PC-3 (cell line): ENCODE measurements at places on chromosomes 2 and 18. TPM values are rescaled to one million over a fixed set of nuclear protein-coding genes. Genes with fewer than 3 reads are reported as not detected.
A peak's percentile ranks its signal among the peaks of the same experiment; 100 is the strongest.

- no peak overlapping the region for H3K27ac ChIP-seq
- peak; percentile 40 for DNase-seq
- H3K27me3 ChIP-seq = no peaks in the 10 kb centered on the region
- no peaks in the 10 kb centered on the region for H3K36me3 ChIP-seq
These were observed 16.8 kb upstream of the ALPI start for GRCh38 chr2:232438951-232439757.

GTF2A1L gene
- not detected in 2 replicates for total RNA-seq

DNA sequence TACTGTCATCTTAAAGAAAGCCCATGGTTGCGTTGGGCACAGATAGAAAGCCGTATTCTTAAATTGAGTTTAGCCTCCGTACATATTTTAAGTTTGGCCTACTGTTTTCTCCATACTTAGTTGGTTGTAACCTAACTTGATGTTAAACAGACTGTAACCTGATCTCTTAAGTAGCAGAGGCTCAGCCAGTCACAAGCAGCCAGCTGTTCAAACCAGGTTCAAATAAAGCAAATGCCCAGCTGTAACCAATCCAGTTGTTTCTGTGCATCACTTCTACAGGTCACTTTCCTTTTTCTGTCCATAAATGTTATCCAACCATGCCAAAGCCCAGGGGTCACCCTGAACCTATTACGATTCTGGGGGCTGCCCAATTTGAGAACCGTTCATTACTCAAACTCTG lies 10.0 kb upstream of the THADA start:
- no peak overlapping the region for H3K27ac ChIP-seq
- no peaks in the 10 kb centered on the region for H3K4me1 ChIP-seq
- no peaks in the 10 kb centered on the region for H3K27me3 ChIP-seq
- H3K36me3 ChIP-seq = no peaks in the 10 kb centered on the region
- peak; percentile 14 for DNase-seq

DNA sequence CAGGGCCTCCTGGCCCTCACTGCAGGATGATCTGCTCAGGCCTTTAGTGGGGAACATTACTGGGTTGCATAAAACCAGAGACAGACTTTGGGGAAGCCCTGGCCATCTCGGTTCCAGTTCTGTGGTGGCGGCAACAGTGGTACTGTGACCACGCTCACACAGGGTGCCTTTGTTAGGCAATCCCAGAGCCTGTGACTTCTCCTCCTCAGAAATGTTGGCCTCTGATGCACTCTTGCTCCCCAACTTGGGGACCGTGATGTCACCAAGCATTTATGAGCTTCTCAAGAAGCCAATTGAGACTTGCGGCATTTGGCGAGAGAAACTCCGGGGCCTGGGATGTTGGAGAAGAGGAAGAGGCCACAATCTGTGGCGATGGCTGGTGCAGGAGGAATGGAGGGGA lies 80.9 kb upstream of the PKDCC start:
- peaks cover 31% of the 10 kb centered on the region for H3K4me1 ChIP-seq
- no peaks in the 10 kb centered on the region for H3K27me3 ChIP-seq
- H3K36me3 ChIP-seq = no peaks in the 10 kb centered on the region
- H3K27ac ChIP-seq = no peak overlapping the region

- DNase-seq = no peak
- no peak overlapping the region for H3K4me3 ChIP-seq
- H3K27me3 ChIP-seq = no peaks in the 10 kb centered on the region
These were observed 100.5 kb upstream of the GLI2 start for GRCh38 chr2:120635146-120635545.

TMEM17 gene
- 1.6 and 2.9 TPM in 2 replicates for total RNA-seq

DNA sequence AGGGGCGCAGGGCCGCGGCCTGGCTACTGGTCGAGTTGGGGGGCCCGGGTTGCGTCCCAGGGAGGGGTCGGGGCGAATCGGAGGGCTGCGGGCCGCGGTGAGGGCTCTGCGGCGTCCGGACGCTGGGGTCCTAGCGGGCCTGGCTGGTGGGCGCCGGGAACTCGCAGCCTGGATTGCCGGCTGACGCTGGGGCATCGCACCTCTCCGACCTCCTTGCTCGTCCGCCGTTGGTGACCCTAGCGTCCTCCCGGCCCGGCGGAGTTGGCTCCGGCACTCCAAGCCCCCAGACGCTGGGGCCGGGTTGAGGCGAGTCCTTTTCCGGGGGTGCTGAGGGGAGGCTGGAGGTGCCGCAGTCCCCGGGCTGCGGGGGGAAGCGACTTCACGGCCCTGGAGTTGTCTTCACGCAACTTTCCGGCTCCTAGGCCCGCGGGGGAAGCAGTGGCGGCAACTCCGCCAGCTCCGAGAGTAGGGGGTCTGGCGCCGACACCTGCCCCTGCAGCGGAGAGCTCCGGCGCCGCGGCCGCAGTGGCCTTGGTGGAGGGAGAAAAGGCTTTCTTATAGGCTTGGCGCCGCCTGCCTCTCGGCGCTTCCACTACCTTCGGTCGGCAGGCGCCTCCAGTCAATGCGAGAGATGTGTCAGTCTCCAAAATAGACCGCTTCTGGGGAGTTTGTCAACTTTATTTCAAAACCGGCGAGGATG lies 70.3 kb downstream of the HAUS1 start:
- H3K4me1 ChIP-seq = peaks cover 6% of the 10 kb centered on the region; the same call in 1 of the 2 replicates
- H3K27ac ChIP-seq = no peak overlapping the region
- peak overlapping the region; percentile 86 for H3K4me3 ChIP-seq
- no peaks in the 10 kb centered on the region for H3K27me3 ChIP-seq
- no peaks in the 10 kb centered on the region for H3K36me3 ChIP-seq
- DNase-seq = no peak

MERTK gene
- 2.5 and 3.9 TPM in 2 replicates for total RNA-seq

SUMO1 gene
- 98.4 and 115 TPM in 2 replicates for total RNA-seq

- peaks cover 7% of the 10 kb centered on the region; the same call in 1 of the 2 replicates for H3K4me1 ChIP-seq
- no peak for DNase-seq
- H3K27me3 ChIP-seq = no peaks in the 10 kb centered on the region
- H3K27ac ChIP-seq = no peak overlapping the region
- H3K36me3 ChIP-seq = no peaks in the 10 kb centered on the region
These were observed 41.5 kb downstream of the SCTR start for GRCh38 chr2:119482481-119483394.

DNA sequence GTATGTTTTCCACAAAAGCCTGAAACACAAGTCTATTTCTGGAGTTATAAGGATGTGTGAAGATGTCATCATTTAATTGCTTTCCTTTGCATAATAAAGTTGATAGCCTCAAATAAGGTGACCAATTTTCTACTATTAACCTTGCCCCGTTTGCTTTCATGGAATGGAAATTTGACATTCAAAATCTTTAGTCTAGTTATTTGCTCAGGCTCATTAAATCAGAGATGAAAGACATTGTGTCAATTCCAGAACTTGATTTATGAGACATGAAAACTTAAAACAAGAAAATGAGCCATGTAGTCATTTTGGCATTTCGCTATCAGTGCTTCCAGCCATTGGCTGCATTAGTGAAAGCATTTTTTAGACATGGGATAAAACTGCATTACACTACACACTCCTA lies 91.5 kb upstream of the ZSWIM2 start:
- DNase-seq = no peak
- no peaks in the 10 kb centered on the region for H3K4me1 ChIP-seq
- no peak overlapping the region for H3K27ac ChIP-seq

WIPF1 gene
- total RNA-seq = 0.29 and 1.5 TPM in 2 replicates

DNA sequence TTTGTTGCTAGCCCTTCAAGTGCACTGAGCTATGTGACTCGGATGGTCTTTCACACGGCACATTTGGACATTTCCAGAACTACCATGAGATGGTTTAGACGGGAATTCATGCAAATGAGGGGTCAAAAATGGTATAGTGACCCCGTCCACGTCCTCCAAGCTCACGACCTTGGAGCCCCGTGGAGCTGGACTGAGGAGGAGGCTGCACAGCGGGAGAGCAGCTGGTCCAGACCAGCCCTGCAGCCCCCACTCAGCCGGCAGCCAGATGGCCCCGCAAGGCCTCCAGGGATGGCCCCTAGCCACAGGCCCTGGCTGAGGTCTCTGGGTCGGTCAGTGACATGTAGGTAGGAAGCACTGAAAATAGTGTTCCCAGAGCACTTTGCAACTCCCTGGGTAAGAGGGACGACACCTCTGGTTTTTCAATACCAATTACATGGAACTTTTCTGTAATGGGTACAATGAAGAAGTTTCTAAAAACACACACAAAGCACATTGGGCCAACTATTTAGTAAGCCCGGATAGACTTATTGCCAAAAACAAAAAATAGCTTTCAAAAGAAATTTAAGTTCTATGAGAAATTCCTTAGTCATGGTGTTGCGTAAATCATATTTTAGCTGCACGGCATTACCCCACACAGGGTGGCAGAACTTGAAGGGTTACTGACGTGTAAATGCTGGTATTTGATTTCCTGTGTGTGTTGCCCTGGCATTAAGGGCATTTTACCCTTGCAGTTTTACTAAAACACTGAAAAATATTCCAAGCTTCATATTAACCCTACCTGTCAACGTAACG lies 88.8 kb downstream of the EPAS1 start:
- H3K27me3 ChIP-seq = no peaks in the 10 kb centered on the region
- H3K4me3 ChIP-seq = no peak overlapping the region
- H3K4me1 ChIP-seq = peaks cover 21% of the 10 kb centered on the region
- H3K27ac ChIP-seq = peak overlapping the region; percentile 96
- peak; percentile 94 for DNase-seq
- peaks cover 3% of the 10 kb centered on the region; the same call in 1 of the 2 replicates for H3K36me3 ChIP-seq

BOLL gene
- total RNA-seq = not detected in 2 replicates

ADGRF3 gene
- total RNA-seq = not detected in 2 replicates

EFHD1 gene
- total RNA-seq = 0.07 TPM in 1 of 2 replicates, not detected in the other

DNA sequence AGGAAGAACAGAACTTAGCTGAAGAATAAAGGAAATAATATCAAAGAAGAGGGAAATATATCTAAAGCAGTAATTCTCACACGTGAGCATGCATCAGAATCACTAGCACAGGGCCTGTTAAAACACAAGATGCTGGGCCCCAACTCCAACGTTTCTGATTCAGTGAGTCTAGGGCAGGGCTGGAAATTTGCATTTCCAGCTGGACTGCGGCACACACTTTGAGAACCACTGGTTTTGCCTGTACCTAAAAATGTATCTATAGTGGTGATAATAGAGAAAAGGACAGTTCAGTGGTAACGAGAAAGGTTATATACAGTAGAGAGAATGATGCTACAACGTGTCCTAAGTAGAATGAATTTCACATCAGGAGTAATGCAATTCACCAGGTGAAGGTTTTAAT lies 11.2 kb downstream of the REV1 start:
- peaks cover 47% of the 10 kb centered on the region for H3K4me1 ChIP-seq
- DNase-seq = no peak
- no peak overlapping the region for H3K27ac ChIP-seq
- peaks cover 6% of the 10 kb centered on the region; the same call in 1 of the 2 replicates for H3K36me3 ChIP-seq

GRCh38 chr2:225431105-225431863 lies 31.8 kb downstream of the NYAP2 start:
- H3K4me3 ChIP-seq = no peak overlapping the region
- no peak for DNase-seq
- H3K36me3 ChIP-seq = no peaks in the 10 kb centered on the region
- H3K27ac ChIP-seq = no peak overlapping the region

- no peak overlapping the region for H3K27ac ChIP-seq
- H3K4me3 ChIP-seq = no peak overlapping the region
- H3K27me3 ChIP-seq = no peaks in the 10 kb centered on the region
- no peaks in the 10 kb centered on the region for H3K36me3 ChIP-seq
- H3K4me1 ChIP-seq = no peaks in the 10 kb centered on the region
- DNase-seq = no peak
These were observed 149.5 kb downstream of the ACOXL start for GRCh38 chr2:110881908-110882307.

DNA sequence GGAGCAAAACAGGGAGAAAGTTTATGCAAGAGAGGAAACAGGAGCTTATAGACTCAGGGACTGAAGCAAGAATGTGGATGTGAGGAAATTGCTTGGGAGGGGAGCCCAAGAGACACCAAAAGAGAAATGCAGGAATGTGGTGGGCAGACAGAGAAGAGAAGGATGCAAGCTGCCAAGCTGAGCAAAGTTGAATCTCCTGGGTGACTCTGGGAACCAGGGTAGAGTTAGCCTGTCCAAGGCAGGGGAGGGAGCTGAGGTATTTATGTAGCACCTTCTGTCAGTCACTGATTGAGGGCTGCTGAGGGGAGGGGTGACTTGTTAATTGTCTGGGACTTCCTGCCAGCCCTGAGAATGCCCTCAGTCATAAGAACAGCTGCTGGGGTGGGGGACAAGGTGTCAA lies 464.3 kb downstream of the NBAS start:
- H3K27ac ChIP-seq = no peak overlapping the region
- no peaks in the 10 kb centered on the region for H3K36me3 ChIP-seq

- no peak overlapping the region for H3K27ac ChIP-seq
- H3K4me1 ChIP-seq = no peaks in the 10 kb centered on the region
- no peak overlapping the region for H3K4me3 ChIP-seq
- no peaks in the 10 kb centered on the region for H3K36me3 ChIP-seq
- peaks cover 2% of the 10 kb centered on the region; the same call in 1 of the 2 replicates for H3K27me3 ChIP-seq
- no peak for DNase-seq
These were observed 2798.7 kb upstream of the TEKT4 start for GRCh38 chr2:92072461-92073035.

ATP6V1C2 gene
- total RNA-seq = 0.40 TPM in 1 of 2 replicates, not detected in the other

DNA sequence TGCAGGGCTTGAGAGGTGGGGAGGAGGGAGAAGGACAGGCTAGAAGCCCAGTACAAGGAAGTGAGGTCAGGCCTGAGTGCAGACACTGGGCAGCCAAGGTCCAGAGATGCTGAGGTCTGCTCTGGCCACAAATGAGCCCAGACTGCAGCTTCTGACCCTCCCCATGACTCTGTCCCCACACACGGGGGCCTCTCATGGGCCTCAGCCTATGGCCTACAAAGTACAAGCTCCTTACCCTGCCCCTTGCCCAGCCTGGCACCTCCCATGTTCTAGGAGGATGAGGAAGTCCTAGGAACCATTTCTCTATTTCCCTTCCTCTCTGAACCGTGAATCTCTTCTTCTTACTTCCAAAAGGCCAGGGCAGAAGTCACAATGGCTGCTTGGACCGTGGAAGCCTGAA lies 193.8 kb downstream of the ANKRD30B start:
- H3K4me3 ChIP-seq = no peak overlapping the region
- no peaks in the 10 kb centered on the region for H3K36me3 ChIP-seq
- peaks cover 6% of the 10 kb centered on the region for H3K4me1 ChIP-seq

GRCh38 chr2:189860161-189860560 lies 75.9 kb downstream of the PMS1 start:
- DNase-seq = no peak
- H3K27ac ChIP-seq = no peak overlapping the region
- H3K4me1 ChIP-seq = no peaks in the 10 kb centered on the region
- H3K36me3 ChIP-seq = peaks cover 7% of the 10 kb centered on the region; the same call in 1 of the 2 replicates

- no peaks in the 10 kb centered on the region for H3K27me3 ChIP-seq
- H3K4me3 ChIP-seq = no peak overlapping the region
- no peaks in the 10 kb centered on the region; the same call in 1 of the 2 replicates for H3K36me3 ChIP-seq
- no peaks in the 10 kb centered on the region for H3K4me1 ChIP-seq
- no peak overlapping the region for H3K27ac ChIP-seq
These were observed 44.5 kb downstream of the DOCK10 start for GRCh38 chr2:224997802-224998201.

GRCh38 chr2:122266636-122267035 lies 511.2 kb downstream of the TSN start:
- no peaks in the 10 kb centered on the region for H3K27me3 ChIP-seq
- H3K36me3 ChIP-seq = no peaks in the 10 kb centered on the region
- H3K4me1 ChIP-seq = no peaks in the 10 kb centered on the region
- DNase-seq = no peak
- no peak overlapping the region for H3K27ac ChIP-seq
- H3K4me3 ChIP-seq = no peak overlapping the region
